ENCODE measurements at places on chromosomes 1 and 21.

GRCh38 chr1:242055749-242056320 is 56.9 kb upstream of the MAP1LC3C start:
- DNase-seq = no peak

- DNase-seq = no peak
Observed at GRCh38 chr21:24217151-24217550, 1390.1 kb downstream of the MRPL39 start.

DNA sequence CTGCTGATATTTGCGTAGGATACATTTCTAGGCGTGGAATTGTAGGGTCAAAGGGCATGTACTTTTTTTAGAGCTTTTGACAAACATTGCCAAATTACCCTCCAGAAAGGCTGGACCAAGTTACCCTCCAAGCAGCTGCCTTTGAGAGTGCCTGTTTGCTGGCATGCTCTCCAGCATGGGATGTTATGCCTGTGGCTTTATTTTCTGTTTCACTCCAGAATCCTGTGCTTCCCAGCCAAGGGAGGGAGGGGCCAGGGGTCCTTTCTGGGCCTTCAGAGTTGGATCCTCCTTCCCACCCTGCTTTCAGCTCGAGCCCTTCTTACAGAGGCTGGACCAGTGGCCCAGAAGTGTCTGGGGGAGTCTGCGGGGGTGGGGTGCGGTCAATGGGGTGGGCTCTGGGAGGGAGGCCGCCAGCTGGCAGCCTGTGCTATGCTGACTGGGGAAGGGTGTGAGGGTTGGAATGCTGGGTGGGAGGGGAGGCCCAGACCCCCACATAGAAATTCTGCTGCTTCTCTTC is 81.2 kb downstream of the EPHB2 start:
- DNase-seq = peak; percentile 75

DNA sequence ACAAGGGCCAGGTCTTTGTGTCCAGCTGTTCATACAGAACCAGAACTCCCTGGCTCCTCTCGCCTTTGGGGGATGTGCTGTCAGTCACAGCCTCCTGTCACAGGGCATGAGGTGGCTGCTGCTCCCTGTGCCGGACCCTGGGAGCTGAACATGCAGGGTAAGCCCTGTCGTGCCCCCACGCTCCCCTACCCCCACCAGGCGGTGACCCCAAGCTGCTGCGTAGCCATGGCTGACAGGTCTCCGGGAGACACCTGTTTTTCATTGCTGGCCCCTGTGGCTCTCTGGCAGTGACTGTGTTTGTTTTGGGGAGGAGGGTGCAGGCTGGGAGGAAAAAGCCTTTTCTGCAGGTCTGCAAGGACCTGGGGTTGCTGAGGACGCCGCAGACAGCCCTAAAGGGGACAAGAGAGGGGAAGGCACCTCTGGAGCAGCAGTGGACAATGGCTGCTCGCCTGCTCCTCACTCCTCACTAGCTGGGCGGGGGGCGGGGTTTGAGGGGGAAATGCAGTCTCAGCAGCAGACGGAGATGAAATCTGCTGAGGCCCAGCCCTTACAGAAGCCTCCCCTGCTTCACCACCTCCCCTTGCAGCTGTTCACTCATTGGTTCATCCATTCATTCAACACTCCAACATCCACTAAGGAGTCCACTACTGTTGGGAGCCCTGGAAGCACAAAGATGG is 81.4 kb downstream of the TRABD2B start:
- DNase-seq = no peak

- DNase-seq = no peak
Observed at GRCh38 chr1:107952989-107953388, 12.0 kb downstream of the VAV3 start.

GRCh38 chr1:155974208-155975115 is 3.9 kb downstream of the ARHGEF2 start:
- DNase-seq = no peak

DNA sequence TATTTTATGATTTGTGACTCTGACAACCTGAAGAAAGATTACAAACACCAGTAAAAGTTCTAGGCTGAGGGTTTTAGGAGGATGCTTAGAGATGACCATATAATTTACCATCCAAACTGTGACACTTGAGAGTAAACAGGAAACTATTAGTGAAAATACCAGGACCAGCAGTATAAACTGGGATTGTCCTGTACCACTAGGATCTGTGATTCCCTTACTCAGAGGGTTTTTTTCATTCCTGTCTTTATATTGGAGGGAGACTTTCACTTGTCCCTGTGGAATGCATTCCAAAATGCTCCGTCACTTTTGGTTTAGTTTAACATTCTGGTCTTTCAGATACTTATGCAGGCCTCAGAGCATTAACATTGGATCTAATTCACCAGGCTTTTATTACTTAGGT is 482.9 kb downstream of the PTBP2 start:
- no peak for DNase-seq

DNA sequence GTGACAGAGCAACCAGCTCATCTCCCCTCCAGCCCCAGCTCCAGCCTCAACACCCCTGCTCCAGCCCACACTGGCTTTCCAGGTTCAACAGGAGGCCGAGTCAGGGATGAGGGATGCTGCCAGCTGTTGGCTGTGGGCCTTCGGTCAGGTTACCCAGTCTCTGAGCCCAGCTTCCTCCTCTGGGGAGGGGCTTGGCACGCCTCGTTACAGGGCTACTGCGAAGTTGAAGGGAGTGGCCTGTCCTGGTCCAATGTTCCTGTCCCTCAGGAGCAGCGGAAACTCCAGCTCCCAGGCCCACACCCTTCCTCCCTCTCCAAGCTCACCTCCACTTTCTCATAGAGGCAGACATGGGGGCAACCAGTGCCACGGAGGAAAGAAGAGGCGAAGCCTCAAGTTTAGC is 15.1 kb upstream of the TAS1R2 start:
- no peak for DNase-seq

DNA sequence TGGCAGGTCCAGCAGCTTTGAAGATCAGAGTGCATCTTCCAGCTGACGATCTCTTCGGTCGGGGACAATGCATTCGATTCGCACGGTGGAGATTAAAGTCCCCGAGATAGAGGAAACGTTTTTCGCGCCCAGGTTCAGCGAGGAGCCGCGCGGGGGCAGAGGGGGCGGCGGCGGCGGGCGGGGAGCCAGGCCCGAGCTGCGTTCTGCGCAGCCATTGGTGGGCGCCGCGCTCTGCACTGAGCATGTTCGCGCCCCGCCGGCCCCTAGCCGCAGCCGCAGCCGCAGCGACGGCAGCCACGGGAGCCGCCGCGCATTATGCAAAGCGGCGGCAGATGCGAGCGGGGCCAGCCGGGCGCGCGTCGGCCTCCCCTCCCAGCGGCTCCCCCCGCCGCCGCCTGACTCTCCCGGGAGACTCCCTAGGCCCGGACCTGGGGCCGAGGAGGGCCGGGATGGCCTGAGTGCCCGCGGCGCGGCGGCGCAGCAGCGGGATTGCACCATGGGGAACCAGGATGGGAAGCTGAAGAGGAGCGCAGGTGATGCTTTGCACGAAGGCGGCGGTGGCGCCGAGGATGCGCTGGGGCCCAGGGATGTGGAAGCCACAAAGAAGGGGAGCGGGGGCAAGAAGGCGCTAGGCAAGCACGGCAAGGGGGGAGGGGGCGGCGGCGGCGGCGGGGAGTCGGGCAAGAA is at the start of gene FMN2:
TSS of gene FMN2 (plus strand) at position 270 of the 687 bp plus-strand sequence. CDS start at position 497, 227 bp downstream.
- DNase-seq = no peak

DNA sequence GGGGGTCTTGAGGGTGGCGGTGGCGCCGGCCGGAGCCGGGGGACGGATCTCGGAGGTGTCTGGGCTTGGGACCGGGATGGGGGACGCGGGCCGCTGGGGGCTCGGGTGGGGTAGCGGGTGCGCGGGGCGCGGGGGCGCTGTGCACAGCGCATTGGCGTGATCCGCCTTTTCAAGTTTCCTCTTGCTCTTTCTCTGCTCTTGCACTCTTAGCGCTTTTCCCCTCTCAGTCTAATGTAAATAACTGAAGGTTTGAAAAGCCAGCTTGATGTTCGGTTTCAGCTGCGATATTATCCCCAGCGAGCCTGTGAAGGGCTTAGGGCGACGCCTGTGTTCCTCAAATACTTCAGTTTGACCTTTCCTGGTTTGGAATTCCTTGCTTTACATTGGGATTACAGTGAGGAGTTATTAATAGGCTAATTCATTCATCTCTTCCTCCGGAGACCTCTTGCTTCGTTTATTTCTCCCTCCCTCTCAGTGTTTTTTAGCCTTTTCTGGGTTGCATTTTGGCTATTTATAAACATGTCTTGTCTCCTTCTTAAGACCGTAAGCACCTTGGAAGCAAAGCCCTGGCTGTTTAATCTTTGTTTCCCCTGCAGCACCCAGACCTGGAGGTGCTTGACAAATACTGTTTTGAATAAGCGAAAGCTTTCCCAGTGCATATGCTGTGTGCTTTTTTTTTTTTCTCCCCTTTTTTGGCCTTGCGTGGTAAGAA is 693 bp downstream of the RAB4A start:
- peak; percentile 79 for DNase-seq

DNA sequence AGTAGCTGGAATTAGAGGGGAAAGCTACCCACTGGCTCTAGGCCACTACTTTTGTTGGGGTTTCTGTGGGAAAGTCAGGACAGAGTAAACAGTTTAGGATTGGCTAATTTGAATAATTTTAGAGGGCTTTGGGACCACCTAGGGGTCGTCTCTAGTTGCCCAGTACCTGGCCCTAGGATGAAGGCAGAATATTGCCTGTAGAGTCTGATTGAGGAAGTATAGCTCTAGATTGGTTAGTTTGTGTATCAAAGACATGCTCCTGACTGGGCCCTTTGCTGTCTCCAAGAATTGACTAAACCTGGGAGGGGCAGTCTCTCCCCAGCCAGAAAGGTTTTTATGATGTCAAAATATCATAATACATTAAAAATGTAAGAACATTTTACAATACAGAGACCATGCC is 142.0 kb downstream of the POU2F1 start:
- no peak for DNase-seq

GRCh38 chr1:165298203-165298820 is 58.2 kb downstream of the LMX1A start:
- no peak for DNase-seq

GRCh38 chr1:110346690-110347089 is 7.5 kb downstream of the RBM15 start:
- DNase-seq = no peak

DNA sequence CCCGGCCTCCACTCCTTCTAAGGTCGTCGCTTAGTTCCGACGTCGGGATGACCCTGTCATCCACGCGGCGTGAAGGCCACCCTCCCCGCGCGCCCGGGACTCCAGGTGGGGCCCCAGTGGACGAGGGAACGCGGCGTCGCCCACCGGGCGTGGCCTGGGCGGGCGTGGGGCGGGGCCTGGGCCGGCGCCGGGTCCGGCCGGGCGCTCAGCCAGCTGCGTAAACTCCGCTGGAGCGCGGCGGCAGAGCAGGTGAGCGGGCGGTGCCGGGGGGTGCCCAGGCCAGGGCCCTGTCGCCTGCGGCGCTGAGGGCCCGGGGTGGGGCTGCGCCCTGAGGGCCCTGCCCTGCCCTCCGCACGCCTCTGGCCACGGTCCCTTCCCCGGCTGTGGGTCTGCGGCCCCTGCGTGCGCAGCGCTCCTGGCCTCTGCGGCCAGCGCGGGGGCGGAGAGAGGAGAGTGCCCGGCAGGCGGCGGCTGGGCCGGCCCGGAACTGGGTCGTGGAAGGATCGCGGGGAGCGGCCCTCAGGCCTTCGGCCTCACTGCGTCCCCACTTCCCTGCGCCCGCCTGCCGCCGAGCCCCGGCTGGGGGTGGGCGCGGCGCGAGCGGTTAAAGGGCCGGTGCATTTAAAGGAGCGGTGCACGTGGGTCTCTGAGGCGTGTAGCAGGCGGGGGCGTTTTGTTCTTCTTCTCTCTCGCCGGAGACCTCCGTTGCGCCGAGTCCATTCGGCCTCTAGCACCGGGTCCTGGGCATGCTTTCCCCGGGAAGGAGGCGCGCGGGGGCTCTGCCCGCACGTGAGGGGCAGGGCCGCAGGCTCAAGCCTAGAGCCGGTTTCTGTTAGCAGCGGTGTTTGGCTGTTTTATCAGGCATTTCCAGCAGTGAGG is at the start of gene PSEN2:
TSS of gene PSEN2 (plus strand) at position 216 of the 879 bp plus-strand sequence. CDS start 11,292 bp downstream, outside the sequence.
- peak; percentile 81 for DNase-seq

DNA sequence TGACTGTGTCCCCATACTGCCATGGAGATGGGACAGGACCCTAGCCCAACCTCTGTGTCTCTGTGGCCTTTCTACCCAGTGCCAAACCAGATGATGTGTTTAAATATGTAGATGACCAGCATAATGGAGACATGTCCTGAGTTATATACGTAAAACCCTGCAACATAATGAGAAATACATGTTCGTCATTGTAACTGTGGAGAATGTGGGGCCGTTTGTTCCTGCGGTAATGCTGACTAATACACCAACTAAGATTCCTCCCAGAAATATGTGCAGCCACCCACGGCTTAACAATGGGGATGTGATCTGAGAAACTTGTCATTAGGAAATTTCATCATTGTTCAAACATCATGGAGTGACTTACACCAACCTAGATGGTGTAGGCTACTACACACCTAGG is 71.7 kb upstream of the SIM2 start:
- no peak for DNase-seq

Measured in left forelimb (tissue), 1 donor.